ENCODE measurements at places on chromosomes 5 and 9.

- DNase-seq, result no peak
Measured at GRCh38 chr5:10195301-10195700, 54.4 kb downstream of the ATPSCKMT start.

DNA sequence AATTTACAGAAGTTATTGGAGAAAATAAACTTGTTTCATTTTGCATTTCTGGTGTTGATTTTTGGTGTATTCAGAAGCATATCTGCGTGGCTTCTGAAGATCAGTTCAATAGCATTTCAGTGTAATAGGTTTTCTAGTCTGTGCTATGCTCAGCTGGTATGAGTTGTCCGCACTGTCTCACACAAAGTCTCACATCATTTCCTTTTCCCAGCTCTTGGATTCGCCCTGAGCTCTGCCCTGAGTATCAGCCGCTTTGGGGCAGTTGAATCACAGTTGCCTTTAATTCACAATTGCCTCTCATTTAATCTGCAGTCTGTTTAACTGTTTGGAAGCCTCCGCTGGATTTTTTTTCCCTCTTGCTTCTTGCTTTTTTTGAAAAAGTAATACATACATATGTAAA lies 6.4 kb upstream of the TTC23L start:
- DNase-seq, result no peak

- no peak for DNase-seq
Measured at GRCh38 chr5:102154291-102154690, 141.8 kb downstream of the SLCO4C1 start.

DNA sequence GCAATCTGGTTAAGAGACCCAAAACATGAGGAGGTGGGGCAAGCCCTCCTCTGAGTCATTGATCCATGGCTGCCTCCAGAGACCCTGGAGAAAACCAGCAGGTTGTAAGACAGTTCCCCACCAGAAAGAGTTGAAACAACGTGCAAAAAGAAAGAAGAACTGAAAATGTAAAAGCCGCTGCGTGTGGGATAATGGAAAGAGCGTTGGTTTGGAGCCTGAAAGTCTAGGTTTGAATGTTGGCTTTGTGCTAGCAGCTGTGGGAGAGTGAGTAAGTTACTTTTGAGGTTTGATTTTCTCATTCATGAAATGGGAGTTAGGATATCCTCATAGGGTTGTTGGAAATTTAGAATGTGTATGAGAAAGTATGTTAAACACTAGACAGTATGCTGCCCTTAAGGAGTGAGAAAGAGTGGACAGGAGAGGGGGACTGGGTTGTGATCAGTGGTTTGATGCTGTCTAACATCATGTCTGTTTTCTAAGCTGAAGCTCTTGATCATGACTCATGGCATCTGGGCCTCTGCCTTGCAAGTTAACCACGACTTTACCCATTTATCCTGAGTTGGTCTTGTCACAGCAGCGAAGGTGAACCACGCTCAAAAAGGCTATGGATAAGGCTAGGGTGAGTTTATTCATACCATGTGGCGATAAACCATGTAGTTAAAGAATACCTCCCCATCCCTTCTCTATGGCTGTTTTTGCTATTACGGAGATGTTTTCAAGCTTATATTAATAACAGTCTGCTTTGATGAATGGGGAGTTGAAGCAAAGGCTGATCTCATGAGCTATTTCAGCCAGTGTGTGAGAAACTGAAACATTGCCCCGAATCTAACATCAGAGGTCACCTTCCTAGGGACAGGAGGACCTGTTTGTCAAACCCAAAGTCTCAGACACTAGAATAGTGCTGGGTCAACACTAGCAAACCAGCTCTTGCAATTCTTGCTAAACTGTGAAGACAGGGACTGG lies 41.3 kb downstream of the ZNF366 start:
- no peak for DNase-seq

GRCh38 chr5:107618242-107618641 lies 52.5 kb downstream of the EFNA5 start:
- DNase-seq, result no peak

GRCh38 chr9:277601-278295 lies 63.1 kb downstream of the DOCK8 start:
- DNase-seq, result no peak

DNA sequence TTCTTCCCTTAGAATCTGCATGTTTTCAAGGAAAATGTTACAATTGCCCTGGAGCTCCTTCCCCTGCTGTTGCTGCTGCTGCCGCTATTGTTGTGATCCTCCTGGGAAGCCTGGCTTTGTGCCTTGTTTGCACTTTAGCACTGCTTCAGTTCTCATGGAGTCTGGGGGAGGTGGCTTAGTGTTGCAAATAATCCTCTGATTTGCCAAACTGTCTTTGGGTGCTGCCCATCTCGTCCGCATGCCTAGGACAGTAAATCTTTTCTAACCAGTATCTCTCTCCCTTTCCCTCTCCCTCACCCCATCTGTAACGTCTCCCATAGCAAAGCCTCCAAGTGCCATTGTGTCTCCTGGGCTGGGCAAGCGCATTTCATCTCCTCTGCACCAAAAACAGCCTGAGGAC lies 30.3 kb downstream of the FAM240B start:
- no peak for DNase-seq

DNA sequence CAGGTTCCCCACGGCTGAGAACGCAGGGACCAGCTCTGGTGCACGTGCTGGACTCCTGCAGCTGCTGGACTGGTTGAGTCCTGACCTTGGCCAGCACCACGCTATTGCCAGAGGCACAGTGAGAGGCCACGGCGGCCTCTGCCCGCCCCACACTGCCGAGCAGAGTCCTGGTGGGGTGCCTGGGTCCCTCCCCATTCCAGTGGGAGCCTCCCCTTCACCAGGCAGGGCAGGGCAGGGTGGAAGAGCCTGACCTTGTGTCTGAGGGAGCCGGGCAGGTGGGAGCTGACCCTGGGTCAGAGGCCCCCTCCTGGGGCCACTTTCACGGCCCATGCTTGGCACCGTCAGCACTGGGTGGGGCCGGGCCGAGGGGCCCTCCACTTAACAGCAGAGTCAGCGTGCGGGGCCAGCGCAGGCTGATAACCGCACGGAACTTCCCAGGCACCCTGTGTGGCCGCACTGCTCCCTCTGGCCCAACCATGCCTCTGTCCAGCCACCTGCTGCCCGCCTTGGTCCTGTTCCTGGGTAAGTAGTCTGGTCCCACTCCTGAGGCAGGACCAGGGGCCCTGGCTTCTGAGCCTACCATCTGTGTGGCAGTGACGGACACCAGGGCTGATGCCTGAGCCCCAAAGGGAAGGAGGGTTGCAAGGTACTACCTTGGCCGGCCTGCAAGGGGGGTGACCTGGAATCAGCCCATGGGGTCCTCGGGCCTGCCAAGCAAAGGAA lies at the start of gene MAMDC4:
TSS of gene MAMDC4 (plus strand) at position 406 of the 723 bp plus-strand sequence. CDS start at position 477, 71 bp downstream.
- DNase-seq, result no peak

DNA sequence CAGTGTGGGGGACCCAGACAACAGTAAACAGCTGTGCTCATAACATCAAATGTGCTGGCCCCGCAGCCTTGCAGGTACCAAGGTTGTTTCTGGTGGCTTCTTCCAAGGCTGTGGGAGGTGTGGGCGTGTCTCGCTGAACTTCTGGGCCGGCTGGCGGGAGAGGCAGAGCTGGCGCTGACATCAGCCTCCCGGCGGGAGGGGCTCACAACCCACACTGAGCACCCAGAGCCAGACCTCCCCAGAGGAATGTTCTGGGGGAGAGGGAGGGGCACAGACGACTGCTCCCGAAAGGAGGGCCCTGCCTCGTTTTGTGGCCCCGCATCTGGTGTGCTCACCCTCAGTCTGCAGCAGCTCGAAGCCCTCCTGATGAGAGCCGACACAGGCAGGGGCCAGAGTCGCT lies 6.9 kb upstream of the SLC12A7 start:
- no peak for DNase-seq
